ENCODE measurements at places on chromosomes 3 and 15.
A peak's percentile ranks its signal among the peaks of the same experiment; 100 is the strongest.

GRCh38 chr3:129046732-129047552 lies 13.6 kb upstream of the GP9 start:
- DNase-seq, result no peak

GRCh38 chr15:81294516-81294880 lies 29.4 kb downstream of the STARD5 start:
- DNase-seq, result no peak

DNA sequence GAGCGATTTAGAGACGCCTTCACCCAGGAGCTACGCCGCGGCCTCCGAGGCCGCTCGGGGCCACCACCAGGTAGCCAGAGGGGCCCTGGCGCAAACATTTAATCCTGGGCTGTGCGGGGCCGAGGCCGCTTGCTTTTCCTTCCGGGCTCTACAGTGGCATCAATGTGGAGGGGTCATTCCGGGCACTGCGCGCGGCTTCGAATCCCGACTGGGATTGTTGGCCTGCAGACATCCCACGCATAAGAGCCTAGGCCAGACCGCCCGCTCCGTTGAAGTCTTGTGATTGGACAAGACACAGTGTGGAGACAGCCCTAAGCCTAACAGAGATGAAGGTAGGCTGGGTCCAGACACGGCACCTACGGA lies 568 bp upstream of the NCBP2 start:
- DNase-seq, result no peak

DNA sequence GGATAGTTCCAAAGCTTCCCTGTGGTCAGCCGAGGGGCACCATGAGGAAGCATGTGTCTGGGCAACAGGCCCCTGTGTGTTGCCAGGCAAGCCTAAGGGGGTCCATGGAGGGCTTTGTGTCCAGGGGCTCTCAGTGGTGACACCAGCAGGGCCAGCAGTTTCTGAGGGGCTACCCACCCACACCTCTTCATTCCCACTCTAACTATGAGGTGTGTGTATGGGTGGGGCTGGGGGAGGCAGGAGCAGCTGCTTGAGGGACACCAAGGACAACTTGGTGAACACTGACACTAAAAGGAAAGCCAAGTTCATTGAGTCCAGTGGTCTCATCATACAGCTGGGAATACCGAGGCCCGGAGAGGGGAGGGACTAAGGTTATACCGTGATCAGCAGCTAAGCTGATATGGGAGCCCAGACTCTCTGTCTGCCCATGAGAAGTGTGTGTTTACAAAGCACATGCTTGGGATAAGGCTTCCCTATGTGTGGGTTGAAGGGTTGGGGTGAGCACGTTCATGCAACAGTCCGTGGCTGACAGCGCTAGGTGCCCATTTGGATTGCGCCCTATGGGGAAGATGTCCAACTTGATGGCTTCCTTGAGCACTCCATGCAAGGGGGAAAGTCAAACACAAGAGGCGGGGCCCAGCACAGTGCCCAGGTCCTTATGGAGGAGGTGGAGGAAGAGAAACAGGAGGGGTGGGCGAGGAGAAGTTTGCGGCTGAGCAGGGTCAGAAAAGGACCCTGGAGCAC lies 34.8 kb upstream of the CHRNB4 start:
- DNase-seq, result no peak

DNA sequence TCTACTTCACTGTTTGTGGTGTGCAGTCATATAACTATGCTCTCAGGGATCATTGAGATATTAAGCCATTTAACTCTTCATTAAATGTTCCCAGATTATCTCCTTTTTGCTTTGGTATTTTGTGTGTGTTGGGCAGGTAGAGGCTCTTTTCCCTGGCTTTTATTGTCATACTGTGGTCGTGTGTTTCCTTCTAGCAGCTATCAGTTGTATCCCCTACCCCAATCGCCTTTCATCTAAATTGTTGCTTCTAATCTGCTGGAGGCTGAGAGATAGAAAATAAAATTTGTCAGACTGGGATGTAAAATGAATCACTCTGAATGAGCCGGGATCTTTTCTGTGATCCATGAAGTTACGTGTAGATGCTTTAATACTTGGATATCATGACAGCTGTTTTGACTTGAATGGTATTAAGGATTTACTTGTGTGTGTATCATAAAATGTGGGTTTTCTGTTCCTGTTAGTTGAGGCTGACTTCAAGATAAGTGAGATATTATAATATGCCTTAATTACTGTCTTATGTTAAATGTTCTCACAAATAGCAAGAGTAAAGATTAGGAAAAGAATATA lies 9.2 kb downstream of the NFKBIZ start:
- no peak for DNase-seq

DNA sequence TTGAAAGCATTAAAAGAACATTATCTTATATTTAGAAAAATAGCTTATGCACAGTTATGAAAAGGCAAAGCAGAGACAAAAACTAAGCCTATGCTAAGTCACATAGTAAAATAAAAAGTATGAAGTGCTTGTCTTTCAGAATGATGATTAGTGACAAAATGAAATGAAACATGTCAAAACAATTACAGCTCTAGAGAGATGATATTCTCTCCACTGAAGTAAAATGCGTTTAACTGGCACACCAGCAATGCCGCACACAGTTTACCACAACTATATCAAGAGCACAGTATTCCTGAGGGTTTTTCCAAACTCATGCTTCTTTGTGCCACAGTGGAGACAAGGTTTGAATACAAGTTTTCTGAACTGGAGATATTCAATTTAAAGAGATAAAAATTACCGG lies 2.1 kb upstream of the ZBBX start:
- no peak for DNase-seq

DNA sequence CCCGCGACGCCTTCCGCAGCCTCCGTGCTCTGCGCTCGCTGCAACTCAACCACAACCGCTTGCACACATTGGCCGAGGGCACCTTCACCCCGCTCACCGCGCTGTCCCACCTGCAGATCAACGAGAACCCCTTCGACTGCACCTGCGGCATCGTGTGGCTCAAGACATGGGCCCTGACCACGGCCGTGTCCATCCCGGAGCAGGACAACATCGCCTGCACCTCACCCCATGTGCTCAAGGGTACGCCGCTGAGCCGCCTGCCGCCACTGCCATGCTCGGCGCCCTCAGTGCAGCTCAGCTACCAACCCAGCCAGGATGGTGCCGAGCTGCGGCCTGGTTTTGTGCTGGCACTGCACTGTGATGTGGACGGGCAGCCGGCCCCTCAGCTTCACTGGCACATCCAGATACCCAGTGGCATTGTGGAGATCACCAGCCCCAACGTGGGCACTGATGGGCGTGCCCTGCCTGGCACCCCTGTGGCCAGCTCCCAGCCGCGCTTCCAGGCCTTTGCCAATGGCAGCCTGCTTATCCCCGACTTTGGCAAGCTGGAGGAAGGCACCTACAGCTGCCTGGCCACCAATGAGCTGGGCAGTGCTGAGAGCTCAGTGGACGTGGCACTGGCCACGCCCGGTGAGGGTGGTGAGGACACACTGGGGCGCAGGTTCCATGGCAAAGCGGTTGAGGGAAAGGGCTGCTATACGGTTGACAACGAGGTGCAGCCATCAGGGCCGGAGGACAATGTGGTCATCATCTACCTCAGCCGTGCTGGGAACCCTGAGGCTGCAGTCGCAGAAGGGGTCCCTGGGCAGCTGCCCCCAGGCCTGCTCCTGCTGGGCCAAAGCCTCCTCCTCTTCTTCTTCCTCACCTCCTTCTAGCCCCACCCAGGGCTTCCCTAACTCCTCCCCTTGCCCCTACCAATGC lies 2.0 kb downstream of the ISLR start:
- DNase-seq, result no peak

- no peak for DNase-seq
Measured at GRCh38 chr3:17431484-17432045, 310.9 kb downstream of the TBC1D5 start.

GRCh38 chr15:99466701-99467337 lies 99.0 kb upstream of the MEF2A start:
- no peak for DNase-seq

- DNase-seq, result no peak
Measured at GRCh38 chr3:117184574-117184973, 475.0 kb downstream of the TUSC7 start.

DNA sequence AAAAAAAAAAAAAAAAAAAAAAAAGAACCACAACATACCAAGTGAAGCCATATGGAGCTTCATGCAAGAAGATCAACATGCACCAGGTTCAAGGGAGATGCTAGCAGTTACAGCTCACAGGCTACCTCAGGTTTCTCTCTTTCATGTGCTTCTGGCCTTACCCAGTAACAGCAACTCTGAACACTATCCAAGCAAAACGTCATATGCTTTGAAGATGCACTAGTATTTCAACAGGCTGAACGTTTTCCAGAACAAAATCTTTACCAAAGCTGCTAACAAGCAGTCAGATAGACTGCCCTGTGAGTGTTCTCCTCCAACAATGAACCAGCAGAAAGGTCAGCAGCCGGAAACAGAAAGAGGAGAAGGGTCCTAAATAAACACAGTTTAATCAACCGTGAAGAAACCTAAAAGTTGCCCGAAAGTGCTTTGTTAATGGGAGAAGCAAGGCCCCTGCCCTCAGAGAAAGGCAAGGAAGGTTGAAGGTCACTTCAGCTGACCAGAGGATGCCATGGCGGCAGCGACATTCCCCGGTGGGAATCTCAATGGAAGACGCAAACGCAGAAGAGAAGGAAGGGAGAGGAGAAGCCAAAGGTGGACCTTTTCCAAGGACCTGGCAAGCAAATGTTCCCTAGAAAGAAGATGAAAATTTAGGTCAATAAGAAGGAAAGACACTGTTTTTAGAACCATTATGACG lies 80.1 kb downstream of the CCNL1 start:
- no peak for DNase-seq

DNA sequence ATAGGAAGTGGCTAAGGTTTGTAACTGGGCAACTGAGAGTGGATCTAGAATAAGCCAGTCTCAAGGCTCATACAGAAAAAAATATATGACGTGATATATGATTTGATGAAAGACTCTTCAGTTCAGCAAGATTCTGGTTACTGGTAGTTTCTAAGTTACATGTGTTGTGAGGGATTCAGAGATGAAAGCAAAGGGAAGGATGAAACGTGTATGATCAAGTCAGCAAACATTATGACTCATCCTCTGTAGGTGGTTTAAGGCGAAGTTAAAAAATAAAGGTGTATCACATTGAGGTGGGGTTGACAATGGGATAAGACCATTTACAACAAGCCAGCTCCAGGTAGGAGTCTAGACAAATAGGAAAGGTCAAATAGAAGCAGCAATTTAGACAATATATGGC lies 16.2 kb downstream of the TERC start:
- no peak for DNase-seq

DNA sequence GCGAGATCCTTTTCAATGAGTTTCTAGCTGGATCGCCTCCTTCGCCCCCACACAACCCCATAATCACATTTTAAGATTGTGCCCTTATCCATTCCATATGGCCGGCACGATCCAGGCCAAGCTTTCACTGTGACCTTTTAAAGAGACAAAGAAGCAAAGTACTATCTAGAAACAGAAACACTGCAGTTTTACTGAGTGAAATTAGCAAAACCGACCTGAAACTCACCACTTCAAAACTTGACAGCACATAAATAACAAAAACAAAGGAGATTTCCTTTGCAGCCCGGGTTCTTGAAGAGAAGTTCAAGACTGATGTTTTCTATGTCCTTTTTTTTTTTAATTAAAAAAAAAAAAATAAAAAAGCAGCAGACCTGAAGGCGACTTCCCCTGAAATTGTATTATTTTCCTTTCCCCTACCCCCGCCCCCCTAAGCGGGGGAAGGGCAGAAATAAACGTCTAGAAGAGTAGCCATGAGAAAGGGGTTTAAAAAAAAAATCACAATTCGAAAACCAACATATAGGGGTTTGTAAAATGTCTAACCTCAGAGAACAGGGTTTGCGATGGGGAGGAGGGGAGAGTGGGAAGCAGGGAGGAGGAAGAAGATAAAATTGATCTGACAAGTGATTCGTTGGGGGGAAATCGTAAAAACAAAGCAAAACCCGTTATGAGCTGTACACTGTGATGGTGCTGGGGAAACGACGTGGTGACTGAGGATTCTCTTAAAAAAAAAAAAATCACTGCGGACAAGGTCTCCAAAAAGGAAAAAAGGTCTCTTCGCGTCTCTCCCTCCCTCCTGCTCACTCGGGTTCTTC lies 1.5 kb downstream of the SATB1 start:
- peak; percentile 45 for DNase-seq
